ENCODE measurements at places on chromosomes 12 and 14. TPM values are rescaled to one million over a fixed set of nuclear protein-coding genes. Genes with fewer than 3 reads are reported as not detected.

The DYRK2 gene
- 48.1 TPM for total RNA-seq

The RASAL1 gene
- total RNA-seq = 0.36 TPM

The FOXN4 gene
- total RNA-seq = 0.33 TPM

GRCh38 chr14:77409131-77409533 is 14.2 kb downstream of the NOXRED1 start:
- H3K27ac ChIP-seq = no peak overlapping the region
- no peak overlapping the region for H3K4me3 ChIP-seq
- no peaks in the 10 kb centered on the region for H3K36me3 ChIP-seq
- H3K4me1 ChIP-seq = no peaks in the 10 kb centered on the region
- no peak for DNase-seq

DNA sequence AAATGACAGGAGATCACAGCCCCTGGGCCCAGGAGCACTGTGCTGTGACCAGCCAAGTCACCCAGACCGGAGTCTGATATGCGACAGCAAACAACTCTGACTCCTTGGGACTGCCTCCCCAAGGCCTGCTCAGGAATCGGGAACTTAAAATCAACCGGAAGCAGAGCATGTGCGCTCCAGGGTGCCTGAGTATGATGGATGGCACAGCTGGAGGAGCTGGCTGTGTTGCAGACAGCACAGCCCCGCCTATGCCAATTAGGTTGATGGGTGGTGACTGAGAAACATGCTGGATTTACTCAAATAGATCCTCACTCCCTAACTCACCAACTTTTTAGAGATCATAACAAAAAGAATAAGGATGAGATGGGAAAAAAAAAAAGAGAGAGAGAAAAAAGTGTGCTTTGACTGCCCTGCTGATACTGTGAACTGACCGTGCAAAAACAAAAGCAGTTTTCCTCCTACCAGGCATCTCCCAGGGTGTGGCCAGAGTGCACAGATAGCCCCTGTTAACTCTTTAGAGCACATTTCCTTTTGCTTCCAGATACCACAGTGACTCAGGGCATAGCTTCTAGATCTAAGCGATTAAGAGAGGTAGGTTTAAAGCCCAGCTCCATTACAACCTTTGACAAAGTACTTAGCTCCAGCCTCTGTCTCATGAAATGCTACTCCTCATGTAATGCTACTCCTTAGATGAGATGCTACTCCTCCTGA is 27.4 kb upstream of the STON2 start:
- no peaks in the 10 kb centered on the region for H3K36me3 ChIP-seq
- no peak overlapping the region for H3K27ac ChIP-seq
- peaks cover 10% of the 10 kb centered on the region for H3K4me1 ChIP-seq
- no peaks in the 10 kb centered on the region for H3K27me3 ChIP-seq
- DNase-seq = no peak

DNA sequence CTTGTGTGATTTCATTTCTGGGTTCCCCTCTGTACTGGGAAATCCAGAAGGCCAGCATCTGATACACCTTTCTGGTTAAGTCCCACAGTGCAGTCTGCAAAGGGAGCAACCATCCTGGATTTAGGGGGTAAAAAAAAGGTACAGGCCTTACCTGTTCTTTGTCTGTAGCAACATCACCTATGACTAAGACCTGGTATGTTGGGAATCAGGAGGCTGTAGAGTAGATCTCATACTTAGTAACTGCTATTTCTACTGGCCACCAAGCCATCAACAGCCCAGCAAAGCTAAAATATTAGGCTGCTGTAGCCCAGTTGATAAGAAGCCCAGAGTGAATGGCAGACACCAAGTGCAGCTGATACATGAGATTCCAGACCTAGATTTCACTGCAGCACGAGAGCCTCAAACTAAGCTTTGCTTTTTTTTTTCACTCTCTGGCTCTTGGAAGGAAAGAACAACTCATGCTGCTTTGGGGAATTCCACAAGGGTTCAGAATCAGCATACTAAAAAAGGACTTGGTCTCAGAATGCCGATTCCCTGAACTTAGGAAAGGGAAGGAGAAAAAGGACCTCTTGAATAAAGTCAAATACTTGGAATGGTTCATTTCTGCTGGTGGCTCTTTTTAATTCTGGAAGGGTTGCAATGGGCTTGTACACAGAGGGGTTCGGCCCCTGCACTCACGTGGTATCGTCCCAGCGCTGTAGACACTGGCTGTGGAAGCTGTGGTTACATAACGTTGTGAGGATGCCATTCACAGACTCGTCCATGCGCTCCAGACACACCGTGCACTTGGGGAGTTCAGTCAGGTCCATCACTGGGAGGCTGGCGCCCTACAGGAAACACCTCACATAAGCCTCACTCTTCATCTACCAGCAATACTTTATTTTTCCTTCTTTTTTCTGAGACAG is 20.5 kb downstream of the BRAP start:
- H3K4me3 ChIP-seq = no peak overlapping the region
- DNase-seq = no peak
- H3K27ac ChIP-seq = no peak overlapping the region
- no peaks in the 10 kb centered on the region for H3K4me1 ChIP-seq
- H3K27me3 ChIP-seq = no peaks in the 10 kb centered on the region
- peaks cover 19% of the 10 kb centered on the region for H3K36me3 ChIP-seq

GRCh38 chr14:23030936-23031335 is 3.8 kb downstream of the PSMB5 start:
- peaks cover 26% of the 10 kb centered on the region for H3K36me3 ChIP-seq
- no peaks in the 10 kb centered on the region for H3K27me3 ChIP-seq
- H3K27ac ChIP-seq = no peak overlapping the region
- H3K4me1 ChIP-seq = peaks cover 11% of the 10 kb centered on the region
- no peak for DNase-seq
